ENCODE measurements at places on chromosomes 16 and 17.
A peak's percentile ranks its signal among the peaks of the same experiment; 100 is the strongest.

GRCh38 chr17:78210111-78210510, 3.9 kb upstream of the BIRC5 start:
- no peak for DNase-seq
- H3K4me1 ChIP-seq = peaks cover 9% of the 10 kb centered on the region
- H3K36me3 ChIP-seq = no peaks in the 10 kb centered on the region
- H3K4me3 ChIP-seq = no peak overlapping the region
- no peak overlapping the region for H3K27ac ChIP-seq

DNA sequence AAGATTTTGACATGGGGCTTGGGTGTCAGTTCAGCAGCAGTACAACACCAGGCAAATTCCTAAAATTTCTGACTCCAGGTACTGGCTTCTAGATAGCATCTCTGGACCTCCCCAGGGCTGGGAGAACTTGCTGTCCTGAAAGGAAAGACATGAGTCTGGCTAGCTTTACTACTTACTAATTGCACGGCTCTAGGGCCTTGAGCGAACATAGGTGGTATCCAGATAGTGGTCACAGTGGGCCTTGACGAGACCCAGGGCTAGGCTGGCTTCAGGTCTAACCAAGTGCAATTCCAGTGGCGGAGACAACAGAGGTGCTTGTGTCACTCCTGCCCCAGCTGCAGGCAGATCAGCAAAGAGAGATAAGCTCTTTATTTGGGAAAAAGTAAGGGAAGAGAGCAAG, 16.4 kb upstream of the SLC13A5 start:
- H3K27ac ChIP-seq = no peak overlapping the region
- no peak for DNase-seq
- no peaks in the 10 kb centered on the region for H3K4me1 ChIP-seq
- no peak overlapping the region for H3K4me3 ChIP-seq

DNA sequence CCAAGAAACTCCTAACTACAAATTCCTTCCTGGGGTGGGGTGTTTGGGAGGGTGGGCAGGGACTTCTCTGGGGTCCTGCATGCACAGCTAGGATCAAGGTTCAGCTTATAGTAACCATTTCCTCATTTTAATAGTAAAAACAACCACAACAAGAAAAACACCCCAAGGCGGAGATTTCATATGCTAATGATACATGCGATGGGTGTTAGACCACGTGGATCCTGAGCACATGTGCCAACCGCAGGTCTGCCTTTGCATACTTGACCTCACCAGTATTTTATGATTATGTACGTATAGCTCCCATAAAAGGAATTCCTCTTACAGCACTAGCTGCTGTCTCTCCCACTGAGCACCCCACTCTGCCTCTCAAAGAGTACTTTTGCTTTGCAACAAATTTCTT, 1.9 kb downstream of the KRTAP4-11 start:
- DNase-seq = no peak
- no peak overlapping the region for H3K4me3 ChIP-seq
- H3K4me1 ChIP-seq = peaks cover 3% of the 10 kb centered on the region
- H3K27me3 ChIP-seq = no peaks in the 10 kb centered on the region
- H3K27ac ChIP-seq = no peak overlapping the region

- H3K27me3 ChIP-seq = peaks cover 19% of the 10 kb centered on the region
- H3K4me1 ChIP-seq = peaks cover 12% of the 10 kb centered on the region
- no peak overlapping the region for H3K4me3 ChIP-seq
These were observed 65.3 kb upstream of the TMEM97 start for GRCh38 chr17:28253663-28254062.

DNA sequence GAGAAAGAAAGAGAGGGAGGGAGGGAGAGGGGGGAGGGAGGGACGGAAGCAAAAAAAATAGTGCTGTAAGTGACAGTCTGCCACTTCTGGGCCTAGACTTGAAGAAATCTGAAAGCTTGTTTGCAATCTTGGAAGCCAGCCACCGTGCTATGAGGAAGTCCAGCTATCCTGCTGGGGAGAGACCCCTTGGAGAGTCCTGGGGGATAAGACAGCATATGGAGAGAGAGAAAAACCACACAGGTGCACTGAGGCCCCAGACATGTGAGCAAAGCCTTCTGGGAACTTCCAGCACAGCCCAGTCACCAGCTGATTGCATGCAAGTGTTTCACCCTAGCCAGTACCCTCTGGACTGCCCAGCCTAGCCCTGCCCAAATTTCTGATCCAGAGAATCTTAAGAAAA, 12.6 kb upstream of the ALOX12B start:
- H3K27me3 ChIP-seq = no peaks in the 10 kb centered on the region
- H3K4me1 ChIP-seq = no peaks in the 10 kb centered on the region
- no peaks in the 10 kb centered on the region for H3K36me3 ChIP-seq
- DNase-seq = no peak

- H3K4me3 ChIP-seq = no peak overlapping the region
- no peaks in the 10 kb centered on the region for H3K4me1 ChIP-seq
- no peaks in the 10 kb centered on the region for H3K27me3 ChIP-seq
- H3K27ac ChIP-seq = no peak overlapping the region
- peaks cover 73% of the 10 kb centered on the region for H3K36me3 ChIP-seq
These were observed 24.8 kb downstream of the POLR3E start for GRCh38 chr16:22322021-22322471.

GRCh38 chr17:71779482-71779881, 341.3 kb upstream of the SOX9 start:
- no peaks in the 10 kb centered on the region for H3K4me1 ChIP-seq
- H3K36me3 ChIP-seq = no peaks in the 10 kb centered on the region
- DNase-seq = no peak
- no peak overlapping the region for H3K27ac ChIP-seq

DNA sequence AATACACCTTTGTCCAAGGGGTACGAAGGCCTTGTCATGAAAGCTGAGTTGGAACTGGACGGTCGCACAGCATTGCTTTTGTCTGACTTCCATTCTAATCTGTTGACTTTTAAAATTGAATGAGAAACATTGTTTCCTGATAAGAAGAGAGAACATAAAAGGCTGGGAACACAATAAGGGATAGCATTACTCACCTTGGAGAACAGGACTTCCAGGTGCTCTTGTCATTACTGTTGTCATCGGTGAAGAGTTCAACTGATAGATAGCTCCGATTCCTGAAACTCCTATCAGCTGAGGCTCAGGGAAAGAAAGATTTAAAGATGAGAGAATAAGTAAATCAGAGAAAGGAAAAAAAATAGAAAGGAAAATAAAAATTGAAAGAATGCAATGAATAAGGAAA, 351.1 kb downstream of the KCNJ2 start:
- no peak overlapping the region for H3K27ac ChIP-seq
- H3K4me3 ChIP-seq = no peak overlapping the region
- H3K27me3 ChIP-seq = no peaks in the 10 kb centered on the region
- H3K36me3 ChIP-seq = no peaks in the 10 kb centered on the region
- no peaks in the 10 kb centered on the region for H3K4me1 ChIP-seq

DNA sequence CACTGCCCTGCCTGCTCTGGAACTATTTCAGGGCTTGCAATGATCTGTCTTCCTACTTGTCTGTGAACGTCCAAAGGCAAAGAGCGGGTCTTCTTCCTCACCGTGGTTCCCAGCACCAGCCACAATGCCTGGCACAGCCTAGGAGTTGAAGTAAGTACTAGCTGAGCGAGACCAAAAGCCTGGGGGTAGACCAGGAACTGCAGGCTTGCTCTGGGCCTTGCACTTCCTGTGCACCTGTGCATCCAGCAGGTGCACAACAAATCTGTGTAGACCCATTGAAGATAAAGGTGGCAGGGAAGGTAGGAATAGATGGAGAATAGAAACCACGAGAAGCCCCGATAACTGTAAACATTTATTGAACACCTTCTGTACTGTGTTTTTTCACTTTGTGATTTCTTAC, 4.6 kb downstream of the FAM171A2 start:
- peaks cover 13% of the 10 kb centered on the region for H3K4me1 ChIP-seq
- no peak for DNase-seq
- H3K27ac ChIP-seq = no peak overlapping the region
- no peaks in the 10 kb centered on the region for H3K36me3 ChIP-seq
- H3K27me3 ChIP-seq = peaks cover 10% of the 10 kb centered on the region

DNA sequence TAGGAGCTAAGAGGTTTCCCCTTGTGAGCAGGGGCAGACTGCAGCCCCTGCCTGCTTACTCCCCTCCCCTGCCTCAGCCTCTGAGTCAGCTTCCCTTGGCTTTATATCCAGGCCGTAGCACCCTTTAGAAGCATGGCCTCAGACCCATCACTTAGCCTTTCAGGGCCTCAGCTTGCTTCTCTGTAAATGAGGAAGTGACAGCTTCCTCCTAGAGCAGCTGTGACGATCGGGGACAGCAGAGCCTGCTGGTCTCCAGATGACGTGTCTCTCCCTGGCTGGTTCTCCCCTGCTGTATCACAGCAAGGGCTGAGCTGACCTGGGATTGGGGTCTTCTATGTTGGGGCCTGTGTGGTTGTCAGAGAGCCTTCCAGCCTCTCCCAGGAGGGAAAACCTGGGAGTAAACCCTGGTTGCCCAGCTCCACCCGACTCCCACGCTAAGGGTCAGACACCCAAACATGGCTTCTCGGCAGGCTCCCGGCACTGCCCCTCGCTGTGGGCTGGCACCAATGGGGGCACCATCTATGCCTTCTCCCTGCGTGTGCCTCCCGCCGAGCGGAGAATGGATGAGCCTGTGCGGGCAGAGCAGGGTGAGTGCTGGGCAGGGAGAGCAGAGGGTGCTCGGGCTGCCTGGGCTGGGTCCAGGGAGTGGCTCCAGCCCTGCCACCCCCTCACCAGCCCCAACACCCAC, 16.3 kb upstream of the MYO15B start:
- peak overlapping the region; percentile 77 for H3K27ac ChIP-seq
- no peak for DNase-seq
- no peaks in the 10 kb centered on the region for H3K27me3 ChIP-seq
- no peak overlapping the region for H3K4me3 ChIP-seq
- H3K36me3 ChIP-seq = peaks cover 41% of the 10 kb centered on the region

- peaks cover 33% of the 10 kb centered on the region for H3K27me3 ChIP-seq
- H3K36me3 ChIP-seq = peaks cover 6% of the 10 kb centered on the region
- no peak overlapping the region for H3K27ac ChIP-seq
- H3K4me1 ChIP-seq = peaks cover 20% of the 10 kb centered on the region
- peak overlapping the region; percentile 35 for H3K4me3 ChIP-seq
These were observed 12.2 kb downstream of the CES2 start for GRCh38 chr16:66947302-66948065.

DNA sequence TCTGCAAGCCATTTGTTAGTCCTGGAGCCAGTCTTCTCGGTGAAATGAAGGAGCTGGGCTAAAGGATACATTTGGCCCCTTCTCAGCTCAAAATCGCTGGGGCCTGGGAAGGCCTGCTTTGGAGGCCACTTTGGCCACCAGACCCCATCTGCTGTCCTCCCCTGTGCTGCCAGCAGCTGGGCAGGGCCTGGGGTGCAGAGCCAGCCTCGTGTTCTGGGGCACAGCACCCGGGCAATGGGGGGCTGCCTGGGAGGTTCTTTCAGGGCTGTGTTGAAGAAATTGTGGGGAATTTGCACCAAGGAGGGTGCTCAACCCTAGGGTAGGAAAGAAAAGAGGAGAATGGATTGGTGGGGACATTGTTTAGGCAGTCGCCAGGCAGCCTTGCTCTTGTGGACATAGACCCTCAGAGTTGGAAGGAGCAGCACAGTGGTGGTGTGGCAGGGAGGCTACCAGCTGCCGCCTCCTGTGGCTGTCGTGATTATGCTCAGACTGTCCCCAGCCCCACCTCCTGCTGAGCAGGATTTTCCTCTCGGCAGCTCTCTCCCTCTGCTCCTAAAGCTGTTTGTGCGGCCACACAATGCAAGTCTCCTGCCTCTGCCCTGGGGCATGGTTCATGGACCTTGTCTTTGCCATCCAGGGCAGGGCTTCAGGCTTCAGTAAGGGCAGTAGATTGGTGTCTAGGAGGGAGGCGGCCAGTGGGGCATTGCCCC, 174.8 kb downstream of the NTN1 start:
- H3K27me3 ChIP-seq = no peaks in the 10 kb centered on the region
- no peaks in the 10 kb centered on the region for H3K36me3 ChIP-seq
- no peak for DNase-seq
- H3K4me3 ChIP-seq = no peak overlapping the region

DNA sequence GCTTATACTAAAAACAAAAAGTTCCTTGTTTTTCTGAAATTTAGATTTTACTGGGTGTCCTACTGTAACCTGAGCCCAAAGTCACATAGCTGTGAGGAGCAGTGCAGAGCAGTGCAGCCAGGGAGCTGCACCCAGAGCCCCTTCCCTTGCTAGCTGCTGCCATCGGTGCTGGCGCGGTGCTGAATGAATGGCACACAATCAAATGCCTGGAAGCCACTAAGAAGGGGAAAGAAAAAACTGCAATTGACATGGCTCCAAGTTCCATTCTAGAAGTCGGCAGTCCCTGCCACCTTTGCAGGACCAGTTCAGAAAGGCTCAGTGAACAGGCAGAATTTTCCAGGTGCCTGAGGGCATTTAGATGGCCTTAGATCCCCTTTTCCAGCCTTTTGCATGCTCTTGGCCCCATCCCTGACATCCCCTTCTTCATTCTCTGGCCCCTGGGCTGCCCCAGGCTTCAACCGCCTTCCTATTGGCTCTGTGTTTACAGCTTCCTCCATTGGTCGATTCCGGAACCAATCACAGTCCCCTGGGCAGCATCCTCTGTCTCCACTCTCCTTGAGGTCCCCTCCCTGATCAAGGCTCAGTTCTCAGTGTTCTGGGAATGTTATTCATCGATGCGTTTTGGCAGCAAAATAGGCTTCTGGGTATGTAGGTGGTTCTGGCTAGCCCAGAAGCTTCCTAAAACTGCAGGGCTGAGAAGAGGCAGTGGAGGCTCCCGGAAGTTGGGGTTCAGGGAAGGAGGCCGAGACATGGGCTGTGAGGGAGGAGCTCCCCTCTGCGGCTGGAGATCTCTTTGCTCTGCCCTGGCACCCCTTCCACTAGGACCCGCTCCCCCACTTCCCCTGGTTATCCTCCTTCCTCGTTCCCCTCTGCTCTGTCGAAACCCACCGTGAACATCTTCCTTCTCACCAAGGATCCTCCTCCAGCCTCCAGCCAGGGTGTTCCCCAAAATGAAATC, 37.9 kb downstream of the ATP2C2 start:
- DNase-seq = no peak
- H3K27me3 ChIP-seq = peaks cover 2% of the 10 kb centered on the region
- H3K4me1 ChIP-seq = no peaks in the 10 kb centered on the region
- H3K4me3 ChIP-seq = no peak overlapping the region
- H3K36me3 ChIP-seq = no peaks in the 10 kb centered on the region

Measured in natural killer cell (primary cell).